ENCODE measurements at places on chromosomes 4 and X.

DNA sequence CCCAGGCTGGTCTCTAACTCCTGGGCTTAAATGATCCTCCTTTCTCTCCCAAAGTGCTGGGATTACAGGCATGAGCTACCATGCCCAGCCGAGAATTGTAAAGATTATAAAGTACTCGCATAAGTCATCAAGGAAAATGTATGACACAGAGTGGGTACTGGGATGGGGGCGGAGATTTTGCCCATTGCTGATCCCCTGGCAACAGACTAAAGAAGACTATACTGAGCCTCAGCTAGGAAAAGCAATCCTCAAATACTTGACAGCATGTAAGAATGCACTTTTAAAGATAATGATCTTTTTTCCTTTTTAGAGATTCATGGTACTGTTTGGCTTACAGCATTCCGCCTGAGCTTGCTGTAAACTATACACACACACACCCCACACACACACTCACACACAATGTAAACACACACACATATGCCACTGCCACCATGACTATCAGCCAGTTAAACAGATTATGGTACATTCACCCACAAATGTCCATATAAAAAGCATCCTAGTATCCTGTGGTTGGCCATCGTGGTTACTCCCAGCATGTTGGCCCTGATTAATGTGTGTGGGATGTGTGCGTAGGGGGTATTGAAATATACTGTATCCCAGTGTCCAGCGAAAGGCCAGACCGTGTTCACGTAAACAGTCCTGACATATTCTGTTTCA is 113.0 kb downstream of the AMELX start:
- no peak for DNase-seq

GRCh38 chr4:66906314-66906713 is 639.0 kb downstream of the CENPC start:
- DNase-seq: no peak

GRCh38 chr4:48725414-48725813 is 54.7 kb downstream of the FRYL start:
- no peak for DNase-seq

- no peak for DNase-seq
Observed at GRCh38 chrX:96763608-96764007, 79.0 kb downstream of the DIAPH2 start.

- DNase-seq: no peak
Observed at GRCh38 chrX:10828036-10828435, 207.7 kb upstream of the MID1 start.

DNA sequence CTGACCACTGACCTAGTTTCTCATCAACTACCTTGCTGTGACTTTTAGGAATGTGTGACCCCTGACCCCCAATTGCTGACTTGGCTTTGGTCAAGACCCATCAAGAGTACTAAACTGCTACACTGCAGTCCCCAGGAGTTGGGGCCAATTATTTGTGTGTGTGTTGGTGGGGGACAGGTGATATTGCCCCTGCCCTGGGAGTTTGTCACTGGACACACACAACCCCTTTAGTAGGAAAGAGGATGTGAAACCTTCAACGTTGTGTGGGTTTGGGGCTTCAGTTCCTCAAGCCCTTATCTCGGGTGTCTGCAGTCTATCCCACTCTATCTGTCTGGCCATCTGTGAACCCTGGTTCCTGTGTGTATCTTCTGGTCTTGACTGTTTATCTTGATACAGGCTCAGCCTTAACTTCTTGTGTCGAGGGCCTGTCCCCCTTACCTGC is 6.5 kb downstream of the SASH3 start:
- no peak for DNase-seq

DNA sequence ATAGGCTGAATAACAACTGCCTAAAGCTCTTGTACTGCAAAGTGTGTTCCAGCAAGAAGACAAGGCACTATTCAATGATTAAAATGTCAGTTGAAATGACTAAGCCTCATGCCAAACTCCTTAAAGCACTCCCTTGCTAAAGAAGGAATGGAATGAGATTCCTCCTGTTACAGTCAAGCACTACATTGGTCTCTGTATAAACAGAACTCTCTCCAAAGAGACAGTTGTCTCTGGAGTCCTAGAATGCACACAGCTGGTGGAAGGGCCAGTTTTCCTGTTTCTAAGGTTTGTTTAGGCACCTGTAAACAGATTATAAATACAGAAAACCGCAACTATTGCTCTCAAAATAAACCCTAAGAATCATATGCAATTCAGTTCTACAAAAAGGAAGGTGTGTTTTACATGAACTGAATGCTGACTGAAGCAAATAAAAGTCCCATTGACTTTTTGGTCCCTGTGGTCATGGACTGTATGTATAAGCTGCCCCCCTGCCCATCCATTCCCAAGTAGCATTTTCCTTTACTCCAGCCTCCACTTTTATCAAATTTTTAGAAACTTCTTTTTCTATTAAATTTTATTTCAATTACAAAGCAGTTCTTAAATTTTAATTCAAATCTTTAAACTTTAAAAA is 47.0 kb downstream of the FAT1 start:
- DNase-seq: no peak

GRCh38 chr4:147355032-147355656 is 125.8 kb upstream of the EDNRA start:
- no peak for DNase-seq

DNA sequence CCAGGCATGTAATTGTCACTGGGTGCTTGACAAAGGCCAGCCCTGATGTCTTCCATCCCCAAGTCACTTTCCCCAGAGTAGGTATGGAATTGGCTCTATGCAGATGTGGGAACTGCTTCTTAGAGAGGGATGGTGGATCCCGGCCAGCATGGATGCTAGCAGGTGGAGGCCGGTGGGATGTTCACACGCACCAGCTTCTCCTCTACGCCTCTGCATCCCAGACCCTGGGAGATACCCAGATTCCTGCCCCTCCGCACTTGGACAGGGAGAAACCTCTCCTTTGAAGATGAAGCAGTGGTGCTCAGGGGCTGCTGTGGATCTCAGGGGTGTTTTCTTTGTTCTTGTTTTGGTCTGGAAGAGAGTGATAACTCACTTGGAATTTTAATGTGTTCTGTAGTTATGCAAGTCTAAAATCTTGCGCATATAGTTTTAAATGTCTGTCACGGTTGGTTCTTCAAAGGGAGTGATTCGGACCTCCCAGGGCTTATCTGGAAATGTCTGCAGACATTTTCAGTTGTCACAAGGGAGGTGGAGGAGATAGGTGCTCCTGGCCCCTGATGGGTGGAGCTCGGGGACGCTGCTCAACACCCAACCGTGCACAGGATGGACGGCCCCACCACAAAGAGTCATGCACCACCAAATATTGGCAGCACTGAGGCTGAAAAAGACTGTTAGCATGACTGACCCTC is 308.0 kb downstream of the DHRSX start:
- DNase-seq: no peak

DNA sequence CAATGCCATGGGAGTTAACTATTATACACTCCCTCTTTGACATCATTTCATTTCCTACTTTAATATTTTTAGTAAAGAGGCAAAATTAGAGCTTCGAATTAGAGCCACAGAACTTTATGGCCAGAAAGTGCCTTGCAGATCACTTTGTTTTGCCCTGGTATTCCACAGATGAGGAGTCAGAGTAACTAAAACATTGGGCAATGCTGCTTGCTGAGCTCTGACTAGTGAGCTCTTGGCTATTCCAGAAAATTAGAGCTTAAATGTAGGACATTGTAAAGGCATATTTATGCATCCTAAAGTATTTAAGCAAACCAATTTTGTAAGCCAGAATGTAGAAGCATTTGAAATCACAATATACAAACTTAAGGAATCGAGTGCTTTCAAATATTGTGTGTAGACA is 6.3 kb upstream of the ZNF827 start:
- no peak for DNase-seq

DNA sequence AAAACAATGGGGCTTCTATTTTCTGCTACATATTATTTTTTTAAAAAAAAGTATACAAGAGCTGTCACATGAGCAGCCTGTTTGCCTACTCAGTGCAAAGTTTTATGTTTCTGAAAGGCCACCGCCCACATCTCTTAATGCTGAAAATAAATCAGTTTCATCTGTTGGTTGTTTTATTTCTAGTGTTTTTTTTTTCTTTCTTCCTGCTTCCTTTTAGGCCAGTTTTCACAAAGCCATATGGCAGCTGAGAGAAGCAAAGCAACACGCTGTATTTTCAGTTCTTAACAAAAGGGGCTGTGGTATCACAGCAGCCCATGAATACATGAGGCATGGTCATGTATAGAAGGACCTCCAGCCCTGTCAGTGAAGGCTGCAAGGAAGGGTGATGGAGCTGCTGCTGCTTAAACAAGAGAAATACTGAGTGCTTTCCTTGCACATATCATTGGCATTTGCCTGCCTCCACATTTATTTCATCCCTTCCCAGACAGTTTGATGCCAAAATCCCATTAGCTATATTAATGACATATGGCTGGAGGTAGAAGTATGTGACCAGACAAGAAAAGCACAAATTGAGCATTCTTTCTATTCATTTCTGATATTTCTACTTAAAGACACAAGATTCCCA is 172.5 kb downstream of the PCDH18 start:
- DNase-seq: no peak

DNA sequence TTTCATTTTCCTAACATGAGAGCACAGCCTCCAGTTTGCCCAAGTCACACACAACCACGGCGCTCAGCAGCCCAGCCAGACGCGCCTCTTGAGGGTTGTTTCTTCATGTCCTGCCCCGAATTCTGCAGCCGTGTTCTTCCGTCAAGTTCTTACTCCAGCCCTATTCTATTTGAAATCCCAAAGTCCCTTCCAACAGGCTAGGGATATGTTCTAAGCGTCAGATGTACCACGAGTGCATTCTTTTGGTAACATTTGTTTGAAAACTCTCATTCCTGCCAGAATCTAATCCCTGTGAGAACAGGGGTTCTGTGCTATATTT is 23.1 kb downstream of the ACSL1 start:
- DNase-seq: no peak

DNA sequence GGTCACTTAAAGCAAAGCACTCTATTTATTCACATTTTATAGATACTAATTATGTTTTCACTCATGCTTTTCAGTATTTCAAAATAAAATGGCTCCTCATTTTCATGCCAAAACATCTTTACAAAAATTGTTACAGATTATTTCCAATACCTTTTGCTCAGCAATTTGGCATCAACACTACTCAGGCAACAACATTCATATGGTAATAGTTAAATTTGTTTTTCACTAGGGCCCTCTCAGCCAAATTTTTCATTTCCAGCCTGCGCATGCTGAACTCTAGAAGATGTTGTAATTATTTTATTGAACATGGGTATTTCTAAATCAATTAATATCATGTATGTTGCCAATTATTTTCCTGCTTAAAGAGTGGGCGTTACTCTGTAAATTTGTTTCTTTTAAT is 225.6 kb downstream of the ANTXR2 start:
- DNase-seq: no peak

GRCh38 chrX:1207496-1208025 is 4.9 kb downstream of the CRLF2 start:
- DNase-seq: no peak

DNA sequence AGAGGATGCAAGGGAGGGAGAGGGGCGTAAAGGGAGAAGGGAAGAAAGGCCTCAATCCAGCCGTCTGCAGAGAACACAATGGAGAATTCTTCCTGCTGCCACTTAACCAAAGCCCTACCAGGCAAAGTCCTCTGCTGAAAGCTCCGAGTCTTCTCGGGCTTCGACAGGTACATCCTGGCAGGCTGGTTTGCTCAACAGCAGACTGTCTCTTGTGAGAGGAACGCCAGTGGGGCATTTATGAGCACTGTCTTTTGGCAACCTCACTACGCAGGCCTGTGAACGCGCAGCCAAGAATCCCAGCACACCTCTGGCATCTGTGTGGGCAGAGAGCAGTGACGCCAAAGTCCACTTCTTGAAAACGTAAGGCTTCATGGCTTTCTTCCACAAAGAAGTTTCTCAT is 207.5 kb upstream of the FAM9B start:
- DNase-seq: no peak

GRCh38 chr4:26185436-26185835 is 135.4 kb upstream of the RBPJ start:
- no peak for DNase-seq

GRCh38 chr4:153229545-153229944 is 25.3 kb downstream of the TRIM2 start:
- DNase-seq: no peak

DNA sequence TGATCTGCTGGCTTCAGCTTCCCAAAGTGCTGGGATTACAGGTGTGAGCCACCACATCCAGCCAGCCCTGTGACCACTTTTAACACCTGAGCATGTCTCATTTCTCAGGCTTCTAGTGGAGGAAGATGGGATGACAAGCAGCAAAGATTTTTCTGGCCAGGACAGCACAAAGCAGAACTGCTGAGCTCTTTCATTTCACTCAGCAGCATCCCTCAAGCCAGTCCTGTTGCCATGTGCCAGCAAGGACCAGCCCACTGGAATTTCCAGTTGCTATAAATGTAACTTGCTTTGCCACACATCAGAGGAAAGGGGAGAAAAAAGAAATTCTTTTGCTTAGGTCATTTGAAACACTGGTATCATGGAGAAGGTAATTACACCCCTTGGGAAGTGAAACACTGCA is 75.9 kb downstream of the SLC9A7 start:
- DNase-seq: no peak

DNA sequence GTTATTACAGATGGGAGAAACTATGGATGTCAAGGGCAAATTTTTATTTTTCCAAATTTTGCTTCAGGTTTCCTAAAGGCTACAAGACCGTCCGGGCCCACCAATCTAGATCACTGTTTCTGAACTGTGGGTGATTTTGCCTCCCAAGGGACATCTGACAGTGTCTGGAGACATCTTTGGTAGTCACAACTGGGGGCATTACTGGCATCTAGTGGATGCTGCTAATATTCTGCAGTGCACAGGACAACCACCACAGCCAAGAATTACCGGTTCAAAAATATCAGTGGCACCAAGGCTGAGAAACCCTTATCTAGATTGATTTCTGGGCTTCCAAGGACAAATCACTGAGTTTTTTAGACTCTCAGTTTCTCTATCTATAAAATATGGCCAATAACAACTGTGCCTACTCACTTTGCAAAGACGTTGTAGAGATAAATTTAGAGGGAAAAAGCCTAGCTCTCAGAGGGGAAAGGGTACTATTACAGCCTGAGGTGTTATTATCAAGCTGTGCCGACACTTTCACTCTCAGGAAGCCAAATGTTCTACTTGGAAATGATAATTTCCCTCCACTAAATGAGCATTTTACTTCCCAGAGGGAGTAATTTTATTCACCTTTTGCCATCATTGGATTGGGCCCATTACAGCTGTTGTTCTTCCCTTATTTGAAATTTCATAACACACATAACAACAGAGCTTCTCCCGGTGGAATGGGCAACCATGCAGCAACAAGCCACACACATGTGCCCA is 442.1 kb downstream of the CENPC start:
- no peak for DNase-seq

DNA sequence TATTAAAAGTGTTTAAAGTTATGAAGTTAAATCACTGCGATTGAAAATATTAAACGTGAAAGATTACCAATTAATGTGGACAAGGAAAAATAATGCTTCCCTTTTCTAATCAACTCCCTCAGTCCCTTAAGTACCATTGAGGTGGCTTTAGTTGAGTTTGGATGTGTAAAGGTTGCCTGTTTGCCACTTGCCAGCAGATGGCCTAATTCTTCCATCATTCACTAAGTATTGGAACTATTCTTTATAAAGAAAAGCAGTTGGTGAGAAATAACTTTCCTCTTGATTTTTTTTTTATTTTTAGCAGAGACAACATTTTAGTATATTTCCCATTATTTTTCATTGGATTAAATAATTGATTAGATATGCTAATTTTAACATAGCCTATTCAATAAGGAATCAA is 295.9 kb upstream of the TACR3 start:
- DNase-seq: no peak
